Tibial artery (tissue), 4 donors: ENCODE measurements at places on chromosomes 1 and 21.
A peak's percentile ranks its signal among the peaks of the same experiment; 100 is the strongest.

- DNase-seq = no peak
These were observed 347.4 kb downstream of the PDE4B start for GRCh38 chr1:66140072-66140471.

DNA sequence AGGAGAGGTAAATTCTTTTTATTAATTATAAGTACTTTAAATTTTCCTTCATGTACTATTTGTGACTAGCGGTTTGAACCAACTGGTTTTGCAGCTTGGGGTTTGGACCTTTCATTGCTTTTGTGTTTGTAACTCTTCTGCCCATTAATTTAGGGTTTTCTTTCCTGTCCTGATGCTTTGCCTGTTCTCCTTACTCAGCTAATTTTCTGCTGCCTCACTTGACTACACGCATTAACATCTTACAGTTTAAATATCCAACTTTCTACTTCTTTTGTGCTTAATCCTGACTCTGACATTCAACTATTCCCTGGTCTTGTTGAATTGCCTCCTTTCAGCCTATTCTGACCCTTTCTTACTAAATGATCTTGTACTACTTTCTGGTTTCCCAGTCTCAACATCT lies 135.6 kb downstream of the PTPRC start:
- DNase-seq = no peak

DNA sequence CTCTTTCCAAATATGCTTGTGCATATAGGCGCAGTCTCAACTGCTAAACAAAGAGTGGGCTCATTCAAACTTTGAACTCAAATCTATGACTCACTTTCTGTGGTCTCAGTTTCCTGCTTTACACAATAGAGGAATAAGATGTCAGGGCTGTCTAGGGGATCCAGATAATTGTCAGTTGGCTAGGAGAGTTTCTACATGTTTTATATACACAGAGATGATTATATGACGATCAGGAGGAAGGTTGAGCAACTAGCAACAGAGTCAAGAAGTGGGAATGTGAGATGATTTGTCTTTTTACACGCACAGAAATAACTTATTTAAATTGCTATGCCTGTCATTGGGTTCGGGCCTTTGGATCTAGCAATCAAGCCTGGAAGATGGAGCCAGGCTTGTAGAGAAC lies 299.4 kb upstream of the LYPLAL1 start:
- no peak for DNase-seq

DNA sequence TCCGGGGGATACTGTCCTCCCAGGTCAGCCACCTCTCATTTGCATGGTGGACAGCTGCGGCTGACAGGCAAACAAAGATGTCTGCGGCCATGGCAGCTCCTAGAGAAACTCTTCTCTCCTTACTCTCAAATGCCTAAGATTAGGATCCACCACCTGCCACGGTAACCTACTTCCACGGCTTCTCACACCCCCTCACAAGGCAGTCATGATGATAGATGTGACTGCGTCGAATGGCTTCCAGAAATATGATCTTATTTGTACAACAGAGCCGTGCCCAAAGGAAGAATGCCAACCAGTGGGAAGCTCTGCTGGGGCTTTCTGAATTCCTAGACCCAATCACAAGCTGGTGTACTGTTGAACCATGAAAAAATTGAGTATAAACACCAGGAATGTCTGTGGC lies 73.4 kb downstream of the BACE2 start:
- DNase-seq = no peak

DNA sequence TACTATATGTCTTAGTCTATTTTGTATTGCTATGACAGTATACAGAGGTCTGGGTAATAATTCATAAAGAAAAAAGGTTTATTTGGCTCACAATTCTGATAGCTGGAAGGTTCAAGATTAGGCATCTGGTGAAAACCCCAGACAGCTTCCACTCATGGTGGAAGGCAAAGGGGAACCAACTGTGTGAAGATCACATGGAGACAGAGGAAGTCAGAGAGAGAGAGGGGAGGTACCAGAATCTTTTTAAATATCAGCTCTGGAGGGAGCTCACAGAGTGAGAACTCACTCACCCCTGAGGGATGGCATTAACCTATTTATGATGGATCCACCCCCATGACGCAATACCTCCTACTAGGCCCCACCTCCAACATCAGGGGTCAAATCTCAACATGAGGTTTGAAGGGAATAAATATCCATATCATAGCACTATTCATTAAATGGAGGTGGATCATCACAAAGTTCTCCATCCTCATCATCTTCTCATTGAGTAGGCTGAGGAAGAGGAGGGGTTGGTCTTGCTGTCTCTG lies 290.5 kb downstream of the DSCAM start:
- no peak for DNase-seq

GRCh38 chr1:68442006-68442405 lies 7.7 kb downstream of the RPE65 start:
- no peak for DNase-seq

DNA sequence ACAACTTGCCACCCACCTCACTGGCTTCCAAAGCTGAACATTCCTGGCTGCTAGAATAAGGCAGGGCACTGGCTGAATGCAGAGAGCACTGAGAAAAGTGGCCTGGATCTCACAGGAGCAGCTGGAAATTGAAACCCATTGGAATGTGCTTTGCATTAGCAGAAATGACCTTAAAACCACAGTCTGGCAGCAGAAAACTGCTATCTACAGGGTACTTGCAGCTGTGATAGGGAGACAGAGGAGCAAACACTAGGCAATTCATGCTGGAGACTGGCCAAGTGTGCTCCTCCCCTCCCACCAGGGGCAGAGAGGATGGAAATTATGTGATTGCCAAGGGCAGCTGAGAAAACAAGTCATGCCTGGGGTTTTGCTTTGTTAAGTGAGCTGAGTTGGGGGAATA lies 47.2 kb downstream of the HSD3B1 start:
- DNase-seq = no peak

- DNase-seq = no peak
These were observed 154.4 kb downstream of the NR5A2 start for GRCh38 chr1:200181861-200182260.

GRCh38 chr1:226550672-226551041 lies 2.1 kb downstream of the STUM start:
- no peak for DNase-seq

DNA sequence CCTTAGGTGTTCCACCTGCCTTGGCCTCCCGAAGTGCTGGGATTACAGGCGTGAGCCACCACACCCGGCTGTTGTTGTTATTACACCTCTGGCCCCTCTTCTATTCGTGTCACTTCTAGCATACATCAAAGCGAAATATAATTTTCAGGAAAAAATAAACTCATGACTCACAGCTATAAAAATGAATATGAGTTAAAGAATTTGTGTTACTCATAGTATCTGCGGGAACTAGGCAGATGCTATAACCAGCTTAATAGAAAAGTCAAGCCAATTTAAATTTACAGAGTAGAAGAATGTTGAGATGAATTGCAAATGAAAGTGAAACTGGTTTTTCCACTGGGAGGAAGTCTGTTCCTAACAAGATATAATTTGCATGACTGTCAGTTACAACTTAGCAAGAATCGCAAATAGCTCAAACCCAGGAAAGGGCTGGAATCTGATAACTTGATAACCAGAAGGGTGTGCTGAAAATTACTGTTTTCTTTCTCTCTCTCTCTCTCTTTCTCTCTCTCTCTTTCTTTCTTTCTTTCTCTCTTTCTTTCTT lies 11.2 kb downstream of the OR2W3 start:
- no peak for DNase-seq

DNA sequence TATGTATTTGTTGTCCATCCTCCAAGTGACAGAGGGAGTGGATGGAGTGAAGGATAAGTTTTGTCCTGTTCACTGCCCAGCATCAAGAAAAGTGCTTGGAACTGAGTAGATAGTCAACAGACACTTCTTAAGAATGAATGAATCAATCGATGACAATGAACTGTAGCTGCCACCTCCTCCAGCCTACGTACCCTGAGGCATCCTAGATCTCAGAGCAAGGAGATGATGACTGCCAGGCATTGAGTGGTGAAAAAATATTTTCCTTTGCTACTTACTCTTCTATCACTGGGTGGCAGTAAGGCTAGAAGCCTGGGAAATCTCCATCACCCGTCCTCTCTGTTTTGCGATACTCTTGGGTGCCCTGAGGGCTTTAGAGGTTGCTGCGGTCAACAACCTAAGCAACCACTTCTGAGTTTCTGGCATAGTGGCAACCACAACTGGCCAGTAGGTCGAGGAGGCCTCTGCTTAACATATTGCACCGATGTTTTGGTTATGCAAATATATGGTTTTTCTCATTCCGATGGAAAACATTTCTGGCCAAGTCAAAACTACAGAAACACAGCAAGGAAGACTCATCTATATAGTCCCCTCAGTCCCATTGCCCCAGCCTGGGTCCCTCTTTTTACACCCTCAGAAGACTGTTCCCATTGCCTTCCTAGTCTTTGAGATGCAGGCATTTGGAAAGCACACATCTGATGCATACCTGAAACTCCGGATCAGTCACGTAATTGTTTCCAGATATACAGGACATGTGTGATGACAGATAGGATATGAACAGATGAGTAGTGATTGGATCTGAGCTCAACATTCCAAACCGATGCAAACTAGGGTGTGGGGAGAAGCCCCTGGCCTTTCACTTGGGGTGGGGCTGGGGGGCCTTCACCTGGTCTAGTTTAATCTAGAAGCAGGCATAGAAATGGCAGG lies 136.8 kb downstream of the RUNX1 start:
- DNase-seq = no peak

GRCh38 chr1:39065542-39065941 lies 39.4 kb downstream of the NDUFS5 start:
- no peak for DNase-seq

GRCh38 chr1:119008483-119009311 lies 20.6 kb upstream of the TBX15 start:
- no peak for DNase-seq

- DNase-seq = peak; percentile 79
These were observed 67.4 kb downstream of the ARHGEF10L start for GRCh38 chr1:17606826-17607440.

GRCh38 chr1:187032982-187033692 lies 204.4 kb downstream of the PLA2G4A start:
- no peak for DNase-seq

- DNase-seq = no peak
These were observed 246.3 kb downstream of the FGGY start for GRCh38 chr1:59543211-59543668.
